Ammon's horn (tissue), 1 donor: ENCODE measurements at places on chromosomes 1 and 21.
A peak's percentile ranks its signal among the peaks of the same experiment; 100 is the strongest.

- no peak for DNase-seq
Measured at GRCh38 chr1:63343922-63344321, 21.6 kb downstream of the FOXD3 start.

- no peak for DNase-seq
Measured at GRCh38 chr1:24100945-24101737, 10.8 kb downstream of the MYOM3 start.

GRCh38 chr1:6738987-6739676 lies 37.5 kb upstream of the DNAJC11 start:
- DNase-seq: no peak

DNA sequence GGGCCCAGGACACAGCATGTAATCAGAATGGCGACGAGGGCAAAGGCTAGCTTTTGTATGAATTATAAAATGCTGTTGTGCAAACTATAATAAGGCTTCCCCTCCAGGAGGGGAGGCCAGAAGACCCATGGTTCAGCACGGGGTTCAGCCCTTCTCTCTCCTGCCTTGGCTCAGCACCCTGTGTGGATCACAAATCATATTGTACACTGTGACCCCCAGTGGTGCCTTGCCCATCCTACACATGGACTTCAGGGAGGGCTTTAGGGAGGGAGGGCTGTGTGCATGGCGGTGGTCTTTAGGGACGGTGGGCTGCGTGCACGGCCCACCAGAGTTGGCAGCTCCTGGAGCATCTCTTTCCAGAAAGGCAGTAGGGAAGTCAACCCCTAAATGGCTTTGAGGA lies 120.8 kb upstream of the TNR start:
- DNase-seq: no peak

DNA sequence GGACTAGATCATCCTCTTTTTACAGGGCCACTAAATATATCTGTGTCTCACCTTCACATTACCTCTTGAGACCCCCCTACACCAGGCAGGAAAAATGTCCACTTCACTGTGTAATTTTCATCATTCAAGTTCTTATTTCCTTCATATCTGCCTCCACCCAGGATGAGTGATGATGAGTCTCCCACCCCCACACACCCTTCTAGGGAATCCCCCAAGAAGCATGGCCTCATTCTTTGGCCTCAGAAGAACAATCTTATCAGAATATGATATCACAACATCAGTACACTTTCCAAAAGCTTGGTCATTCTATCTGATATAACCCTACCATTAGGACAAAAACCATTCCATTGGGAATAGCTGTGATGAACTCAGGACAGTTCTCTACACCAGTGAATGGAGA lies 170.3 kb upstream of the DUSP10 start:
- no peak for DNase-seq

DNA sequence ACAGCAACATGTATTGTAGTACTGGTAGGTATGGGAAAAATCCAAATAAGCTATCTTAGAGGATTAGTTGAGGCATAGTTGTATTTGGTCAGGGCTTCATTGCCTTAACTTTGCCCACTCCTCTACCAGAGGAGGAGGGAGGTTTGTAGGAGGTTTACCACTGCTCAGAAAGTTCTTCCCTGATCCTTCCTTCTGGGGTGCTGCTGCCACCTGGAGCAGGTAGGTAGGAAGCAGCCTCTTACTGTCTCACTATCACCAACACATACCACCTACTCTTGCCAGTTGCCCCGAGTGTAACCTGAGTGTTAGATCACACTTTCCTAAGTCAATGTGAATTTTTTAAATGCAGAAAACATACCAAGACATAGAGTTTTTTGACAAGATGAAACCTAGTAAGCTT lies 24.1 kb upstream of the ZSWIM5 start:
- DNase-seq: no peak

DNA sequence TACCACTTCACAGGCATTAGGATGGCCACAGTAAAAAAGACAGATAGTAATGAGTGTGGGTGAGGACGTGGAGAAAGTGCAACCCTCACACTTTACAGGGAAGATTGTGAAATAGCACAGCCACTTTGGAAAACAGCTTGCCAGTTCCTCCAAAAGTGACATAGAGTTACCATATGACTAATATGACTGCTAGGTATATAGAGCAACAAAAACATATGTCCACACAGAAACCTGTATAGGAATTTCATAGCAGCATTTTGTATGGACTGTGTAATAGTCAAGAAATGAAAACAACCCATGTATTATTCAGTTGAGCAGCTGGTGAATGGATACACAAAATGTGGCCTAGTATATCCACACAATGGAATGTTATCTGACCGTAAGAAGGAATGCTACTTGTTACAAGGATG lies 30.4 kb upstream of the LBR start:
- DNase-seq: no peak

DNA sequence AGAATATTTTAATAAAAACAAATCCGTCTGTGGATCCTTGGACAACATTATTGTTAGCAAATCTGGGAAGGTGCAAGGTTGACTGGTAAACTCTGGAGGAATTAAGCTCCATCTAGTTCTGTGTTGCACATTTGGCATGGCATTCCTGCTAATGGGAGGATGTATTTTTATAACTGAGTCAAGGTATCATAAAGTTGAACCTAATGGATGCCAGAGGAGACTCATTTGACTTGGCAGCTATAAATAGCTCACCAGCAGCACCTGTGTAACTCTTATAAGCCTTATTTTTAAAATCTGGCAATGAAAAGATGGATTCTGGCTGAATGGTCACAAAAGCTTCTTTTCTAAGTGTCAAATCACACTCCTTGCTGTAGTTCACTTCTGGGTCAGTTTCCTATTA lies 118.5 kb upstream of the ADAMTS5 start:
- no peak for DNase-seq

DNA sequence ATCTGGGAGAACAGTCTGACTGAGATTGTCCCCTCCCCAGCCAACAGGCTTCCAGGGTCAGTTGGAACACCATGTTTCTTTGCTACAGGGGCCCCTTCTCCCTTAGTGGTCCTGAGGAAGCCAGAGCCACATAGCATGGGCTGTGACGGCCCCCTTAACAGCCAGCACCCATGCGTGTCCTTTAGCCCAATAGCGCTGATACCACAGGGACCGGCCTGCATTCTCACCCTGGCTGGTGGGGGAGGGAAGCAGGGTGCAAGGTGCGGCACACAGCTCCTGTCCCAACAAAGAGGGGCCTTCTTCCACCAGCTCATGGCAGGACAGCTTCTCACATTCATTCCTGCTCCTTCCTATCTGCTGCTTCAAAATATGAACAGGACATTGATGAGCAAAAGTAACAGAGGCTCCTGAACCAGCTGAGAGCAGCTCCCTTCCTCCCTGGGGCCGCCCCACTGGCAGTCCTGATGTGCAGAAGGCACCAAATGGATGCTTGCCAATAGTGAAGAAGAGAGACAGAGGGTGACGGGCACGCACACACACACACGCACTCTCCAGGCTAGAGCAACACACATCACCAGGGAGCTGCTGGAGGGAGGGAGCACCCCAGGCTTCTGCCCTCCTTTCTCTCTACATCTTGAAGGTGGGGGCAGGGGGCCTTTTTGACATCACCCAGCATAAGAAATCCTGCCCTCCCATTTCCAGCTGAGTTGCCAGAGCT lies 99.4 kb downstream of the CRYAA start:
- DNase-seq: peak; percentile 24

- no peak for DNase-seq
Measured at GRCh38 chr1:201740086-201740541, 88.8 kb upstream of the IPO9 start.

DNA sequence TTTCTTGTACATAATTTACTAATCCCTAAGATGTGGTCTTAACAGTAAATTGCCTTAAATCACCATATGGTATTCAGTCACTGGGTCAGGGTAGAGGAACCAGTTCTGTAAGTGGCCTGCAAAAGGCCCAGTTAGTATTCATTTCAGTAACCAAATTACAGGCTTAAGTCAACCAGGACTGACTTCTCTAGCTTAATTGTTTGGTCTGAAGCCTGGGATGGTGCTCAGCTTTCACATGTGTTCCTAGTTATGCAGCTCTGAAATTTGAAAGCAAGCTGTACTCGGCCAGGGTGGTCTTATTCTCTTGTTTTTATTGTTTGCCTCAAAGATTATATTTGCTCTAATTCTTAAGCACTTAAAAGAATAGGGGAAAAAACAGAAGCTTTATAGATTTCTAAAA lies 144.6 kb downstream of the MAGI3 start:
- no peak for DNase-seq

DNA sequence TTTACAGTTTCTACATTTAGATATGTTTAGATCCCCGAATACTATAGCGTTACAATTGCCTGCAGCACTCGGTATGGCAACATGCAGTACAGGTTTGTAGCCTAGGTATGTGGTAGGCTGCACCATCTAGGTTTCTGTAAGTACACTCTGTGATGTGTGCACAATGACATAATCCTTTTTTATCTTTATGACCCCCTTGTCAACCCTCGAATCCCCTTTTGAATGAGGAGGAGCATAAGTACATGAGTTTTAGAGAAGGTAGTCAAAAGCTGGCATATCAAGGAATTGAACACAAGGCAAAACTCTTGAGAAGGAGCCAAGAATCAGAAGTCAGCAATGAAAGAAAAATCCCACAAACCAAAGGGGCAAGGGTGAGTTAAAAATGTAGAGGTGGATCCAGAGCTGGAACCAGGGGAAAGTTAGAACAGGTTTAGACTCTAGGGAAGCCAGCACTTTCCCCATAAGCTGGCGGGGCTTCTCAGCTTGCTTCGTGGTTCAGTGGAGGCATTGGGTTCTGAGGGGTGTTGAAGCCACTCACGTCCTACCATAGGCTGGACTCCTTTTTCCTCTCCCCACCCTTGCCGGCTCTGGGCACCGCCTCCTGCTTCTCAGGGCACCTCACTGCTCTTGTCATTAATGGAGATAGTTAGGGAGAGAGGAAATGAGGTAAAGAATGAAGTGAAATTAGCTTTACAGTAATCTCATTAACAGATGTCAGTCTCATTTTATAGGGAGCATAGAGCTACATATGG lies 31.3 kb downstream of the OLFML3 start:
- no peak for DNase-seq

- DNase-seq: peak; percentile 76
Measured at GRCh38 chr1:201408176-201408833, 9.2 kb upstream of the LAD1 start.

- no peak for DNase-seq
Measured at GRCh38 chr21:40706176-40706575, 140.8 kb downstream of the DSCAM start.

- DNase-seq: no peak
Measured at GRCh38 chr1:232334246-232334645, 295.7 kb downstream of the SIPA1L2 start.

DNA sequence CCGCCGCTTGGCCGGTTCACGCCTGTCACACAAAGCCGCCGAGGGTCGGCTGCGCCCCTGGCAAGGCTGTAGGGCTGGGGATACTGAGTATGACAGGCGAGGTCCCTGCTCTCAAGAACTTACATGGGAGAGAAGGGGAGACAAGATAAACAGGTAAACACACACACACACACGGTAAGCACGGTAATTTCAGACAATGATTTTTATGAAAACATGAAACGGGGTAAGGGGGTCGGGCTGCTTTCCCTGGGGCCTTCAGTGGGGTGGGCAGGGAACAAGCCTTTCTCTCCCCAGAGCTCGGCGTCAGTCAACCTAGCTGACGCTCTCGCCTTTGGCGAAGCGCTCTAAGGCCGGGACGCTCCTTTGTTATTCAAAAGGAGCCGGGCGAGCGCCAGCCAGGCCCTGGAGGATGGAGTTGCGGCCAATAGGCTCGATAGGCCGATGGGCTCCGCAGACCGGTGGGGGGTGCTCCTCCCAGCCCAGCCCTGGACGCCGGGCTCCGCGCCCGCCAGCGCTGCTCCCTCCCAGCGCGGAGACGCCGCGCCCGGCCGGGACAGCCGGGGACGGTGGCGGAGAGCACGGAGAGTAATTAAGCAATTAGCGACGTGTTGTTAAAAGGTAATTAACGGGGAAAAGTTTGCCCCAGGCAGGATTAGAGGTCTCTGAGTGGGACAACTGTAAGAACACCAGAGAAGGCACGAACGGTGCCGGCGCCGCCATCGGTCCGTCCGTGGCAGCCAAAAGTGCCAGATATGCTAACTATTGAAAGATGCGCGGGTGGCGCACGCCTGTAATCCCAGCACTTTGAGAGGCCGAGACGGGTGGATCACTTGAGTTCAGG lies 950 bp upstream of the INKA2 start:
- DNase-seq: peak; percentile 74

- no peak for DNase-seq
Measured at GRCh38 chr1:29299446-29299845, 63.1 kb downstream of the PTPRU start.

DNA sequence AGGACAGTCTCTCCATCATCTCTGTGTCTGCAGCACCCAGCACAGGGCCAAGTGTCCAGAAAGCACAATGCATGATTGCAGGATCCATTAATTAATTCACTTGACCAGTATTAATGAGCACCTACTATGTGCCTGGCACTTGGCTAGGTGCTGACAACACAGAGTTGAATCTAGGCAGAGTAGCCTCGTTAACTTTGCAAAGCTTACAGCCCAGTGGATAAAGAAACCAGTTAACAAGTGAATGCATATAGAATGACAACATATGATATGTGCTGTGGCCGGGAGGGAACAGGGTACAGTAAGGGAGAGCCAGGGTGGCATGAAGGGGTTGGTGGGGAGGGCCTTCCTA lies 10.9 kb downstream of the SLC1A7 start:
- no peak for DNase-seq

DNA sequence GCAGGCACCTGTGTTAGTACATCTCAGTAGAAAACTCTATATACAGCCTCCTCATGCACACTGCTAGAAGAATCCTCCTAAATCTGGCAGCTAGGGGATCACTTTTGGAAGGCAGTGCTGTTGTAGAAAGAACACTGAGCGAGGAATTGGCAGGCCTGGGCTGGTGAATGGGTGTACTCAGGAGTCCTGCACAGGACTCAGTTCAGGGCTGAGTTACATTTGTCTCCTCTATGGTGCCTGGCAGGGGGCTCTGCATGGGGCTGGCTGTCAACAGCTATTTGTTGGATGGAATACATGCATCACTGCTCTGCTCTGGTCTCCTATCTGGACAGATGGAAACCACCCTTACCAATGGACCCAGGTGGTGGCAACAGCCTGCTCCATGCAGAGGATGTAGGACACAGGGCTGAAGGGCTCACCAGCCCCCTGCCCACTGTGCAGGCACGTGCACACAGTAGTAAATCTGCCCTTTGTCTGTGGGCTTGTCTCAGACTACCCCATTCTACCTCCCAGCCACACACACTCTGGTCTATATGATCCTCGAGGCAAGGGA lies 74.2 kb downstream of the LRIG2 start:
- no peak for DNase-seq

DNA sequence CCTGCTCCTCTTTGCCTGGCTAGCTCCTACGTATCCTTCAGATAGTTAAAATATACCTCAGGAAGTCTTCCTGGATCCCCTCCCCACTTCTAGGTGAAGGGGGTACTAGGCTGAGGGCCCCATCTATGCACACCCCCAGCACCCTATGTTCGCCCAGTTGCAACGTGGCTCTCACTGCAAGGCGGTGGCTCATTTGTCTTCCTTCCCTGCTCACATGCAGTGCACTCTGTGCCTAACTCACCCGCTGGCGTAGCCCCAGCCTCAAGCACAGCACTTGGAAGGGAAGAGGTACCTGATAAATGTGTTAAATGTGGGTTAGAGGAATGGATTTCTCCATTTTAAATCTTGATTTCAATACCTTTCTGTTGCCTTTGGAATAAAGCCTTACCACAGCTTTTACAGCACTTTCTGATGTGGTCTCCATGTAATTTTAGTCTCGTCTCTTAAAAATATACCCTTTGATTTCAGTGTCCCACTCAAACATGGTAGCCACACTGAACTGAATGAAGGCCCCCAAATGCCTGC lies 39.3 kb downstream of the L1TD1 start:
- DNase-seq: no peak

- DNase-seq: peak; percentile 67
Measured at GRCh38 chr1:89454845-89455521, 69.6 kb upstream of the LRRC8B start.
